ENCODE measurements at places on chromosomes 4 and X.

DNA sequence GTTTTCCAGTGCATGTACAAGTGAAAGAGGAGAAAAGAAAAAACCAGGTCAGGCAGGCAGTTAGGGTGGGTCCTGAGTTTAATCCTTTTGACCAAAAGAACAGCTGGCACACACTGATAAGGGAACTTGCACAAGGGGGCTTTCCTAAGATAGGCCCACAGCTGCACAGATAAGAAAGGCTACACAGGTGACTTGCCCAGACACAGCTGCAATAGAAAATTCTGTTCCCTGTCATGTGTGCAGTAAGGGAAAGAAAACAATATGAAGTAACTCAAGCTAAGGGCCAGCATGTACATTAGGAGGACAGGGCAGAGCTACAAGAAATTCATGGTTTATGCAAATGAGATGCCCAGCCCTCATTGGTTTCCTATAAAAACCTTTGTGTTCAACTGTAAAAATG lies 32.9 kb downstream of the LUZP4 start:
- DNase-seq = no peak

GRCh38 chr4:10526429-10527222 lies 69.4 kb upstream of the ZNF518B start:
- no peak for DNase-seq

GRCh38 chr4:7638489-7638888 lies 203.8 kb upstream of the PSAPL1 start:
- no peak for DNase-seq

GRCh38 chr4:104524026-104524425 lies 29.3 kb upstream of the CXXC4 start:
- no peak for DNase-seq

- DNase-seq = no peak
Observed at GRCh38 chr4:159075531-159075932, 27.3 kb upstream of the RAPGEF2 start.

DNA sequence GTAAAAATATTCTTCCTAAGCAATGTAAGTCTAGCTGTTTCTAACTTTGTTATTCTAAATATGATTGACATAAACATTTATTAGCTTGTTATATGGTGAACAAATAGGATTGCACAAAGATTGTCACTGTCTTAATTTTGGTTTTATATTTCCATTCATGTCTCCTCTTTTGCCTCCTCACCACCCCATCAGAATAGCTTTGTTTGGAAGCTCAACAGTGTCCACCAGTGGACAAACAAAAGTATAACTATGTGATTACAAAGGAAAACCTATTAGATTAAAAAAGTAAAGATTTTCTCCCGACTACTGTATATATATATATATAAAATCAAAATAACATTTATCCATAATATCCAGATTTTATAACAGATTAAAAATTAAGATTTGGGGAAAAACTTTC lies 468.2 kb downstream of the ZIC3 start:
- no peak for DNase-seq

DNA sequence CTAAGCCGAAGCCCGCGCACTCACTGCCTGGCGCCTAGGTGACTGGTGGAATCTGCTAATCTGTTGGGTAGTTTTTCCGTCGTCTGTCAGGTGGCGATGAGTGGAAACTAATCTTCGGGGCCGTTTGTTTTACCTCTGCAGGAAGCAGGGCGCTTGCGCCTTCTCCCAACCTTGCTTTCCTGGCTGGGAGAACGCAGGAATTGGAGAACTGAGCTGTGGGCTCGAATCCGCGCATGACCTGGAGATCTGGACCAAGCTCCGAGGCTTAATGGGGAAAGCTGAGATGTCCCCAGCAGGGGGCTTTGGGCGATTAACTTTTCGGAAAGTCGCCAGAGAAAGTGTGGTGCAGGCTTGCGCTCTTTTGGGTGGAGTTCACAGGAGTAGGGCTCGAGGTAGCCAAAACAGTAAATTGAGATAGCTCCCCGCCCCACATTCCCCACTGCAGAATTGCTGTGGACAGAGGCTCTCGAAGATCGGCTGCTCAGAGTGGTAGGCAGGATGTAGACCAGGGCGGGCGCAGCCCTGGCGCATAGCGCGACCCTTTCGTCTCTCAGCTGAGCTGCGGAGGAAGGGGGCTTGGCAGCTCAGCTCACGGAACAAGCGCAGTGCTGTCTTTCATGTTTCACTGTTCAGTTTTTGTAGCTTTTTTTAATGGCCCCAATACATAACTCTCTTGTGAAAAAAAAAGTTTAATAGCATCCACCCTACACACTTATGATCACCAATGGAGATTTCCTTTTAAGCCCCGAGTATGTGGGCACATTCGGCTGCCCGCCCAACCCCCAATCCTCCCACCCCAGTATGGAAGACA lies 2.7 kb upstream of the FGF5 start:
- DNase-seq = no peak

DNA sequence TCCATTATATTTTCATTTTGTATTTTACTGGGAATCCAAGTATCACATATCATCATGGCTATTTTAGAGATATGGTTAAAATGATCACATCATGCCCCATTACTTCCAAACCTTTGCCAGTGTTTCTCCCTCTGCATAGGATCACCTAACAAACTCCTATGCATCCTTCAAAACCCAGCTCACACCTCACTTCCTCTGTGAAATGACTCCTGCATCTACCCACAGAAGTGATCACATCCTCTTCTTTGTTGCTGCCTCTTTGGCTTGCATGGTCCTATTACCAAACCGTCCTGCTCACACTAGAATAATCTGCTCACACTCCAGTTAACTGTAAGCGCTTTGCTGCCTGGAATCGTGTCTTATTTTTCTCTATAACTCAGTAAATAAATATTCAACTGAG lies 74.7 kb upstream of the C4orf50 start:
- DNase-seq = no peak

DNA sequence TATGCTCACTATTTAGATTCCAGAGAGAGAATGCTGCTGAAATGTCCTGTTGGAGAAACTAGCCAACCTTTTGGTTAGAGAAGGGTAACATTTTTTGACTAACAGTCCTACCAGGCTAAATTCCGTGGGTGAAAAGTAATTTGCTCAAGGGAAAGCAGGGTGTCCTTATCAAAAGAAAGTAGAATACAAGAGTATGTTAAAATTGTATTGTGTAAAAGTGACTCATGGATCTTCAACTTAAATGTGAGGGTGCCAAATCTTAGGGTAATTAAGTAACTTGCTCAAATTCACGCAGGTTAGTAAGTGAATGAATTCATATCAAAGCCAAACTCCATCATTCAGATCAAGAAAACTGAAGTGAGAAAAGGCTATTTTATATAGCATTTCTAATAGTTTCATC lies 81.7 kb downstream of the PCDH7 start:
- no peak for DNase-seq

DNA sequence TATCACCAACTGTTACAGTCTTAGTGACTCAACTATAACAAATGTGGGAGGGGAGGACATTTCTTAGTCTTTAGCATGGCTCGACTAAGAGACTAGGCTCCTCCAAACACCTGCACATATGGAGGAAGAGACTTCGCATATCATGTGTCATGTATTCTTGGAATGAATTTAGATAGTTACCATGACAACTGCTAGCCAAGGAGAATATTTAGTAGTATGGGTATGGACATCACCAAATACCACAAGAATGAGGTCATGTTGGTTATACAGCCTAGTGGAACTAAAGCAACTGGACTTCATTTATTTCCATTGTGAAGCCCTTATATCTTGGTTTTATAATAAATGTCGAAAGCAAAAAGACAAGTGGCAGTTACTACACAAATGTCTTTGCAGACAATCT lies 512.3 kb downstream of the CFAP47 start:
- DNase-seq = no peak
